ENCODE measurements at places on chromosomes 7 and 10.

DNA sequence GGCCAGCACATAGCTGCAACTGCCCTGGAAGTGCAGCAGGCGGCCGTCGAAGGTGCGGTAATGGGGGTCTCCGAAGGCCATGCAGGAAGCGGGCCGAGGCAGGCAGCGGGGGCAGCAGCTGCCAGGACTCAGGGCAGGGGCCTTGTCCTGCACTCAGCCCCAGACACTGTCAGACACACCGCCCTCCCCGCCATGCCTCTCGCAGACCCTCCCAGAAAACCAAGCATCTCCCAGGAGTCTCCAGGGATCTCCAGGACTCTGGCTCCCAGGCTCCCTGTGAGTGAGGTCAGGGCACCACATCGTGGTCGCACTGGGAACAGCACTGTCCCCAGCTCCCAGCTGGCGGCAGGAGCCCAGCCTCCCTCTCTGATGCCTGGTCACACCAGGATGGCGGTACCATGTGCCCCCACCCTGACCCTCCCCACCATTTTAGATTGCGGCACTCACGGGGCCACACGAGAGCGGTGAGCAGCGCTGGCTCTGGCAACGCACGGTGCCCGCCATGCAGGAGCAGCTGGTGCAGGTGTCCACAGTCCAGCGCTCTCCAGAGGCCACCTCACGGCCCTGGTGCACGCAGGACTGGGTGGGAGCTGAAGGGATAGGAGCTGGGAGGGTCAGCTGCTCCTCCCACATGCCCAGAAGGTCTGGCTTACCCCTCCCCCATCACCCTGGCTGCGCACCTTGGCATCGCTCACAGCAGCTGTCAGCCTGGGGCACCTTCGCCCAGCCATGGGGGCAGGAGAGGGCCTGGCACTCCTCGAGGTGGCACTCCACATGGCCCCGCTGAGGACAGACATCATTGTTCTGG lies 17.5 kb downstream of the ATP6V1F start:
- DNase-seq, result no peak

- DNase-seq, result no peak
Measured at GRCh38 chr7:17233603-17234002, 64.8 kb upstream of the AHR start.

GRCh38 chr7:154767142-154767541 lies 235.8 kb downstream of the PAXIP1 start:
- DNase-seq, result no peak

GRCh38 chr10:51960494-51960895 lies 261.1 kb upstream of the CSTF2T start:
- peak; percentile 40 for DNase-seq

DNA sequence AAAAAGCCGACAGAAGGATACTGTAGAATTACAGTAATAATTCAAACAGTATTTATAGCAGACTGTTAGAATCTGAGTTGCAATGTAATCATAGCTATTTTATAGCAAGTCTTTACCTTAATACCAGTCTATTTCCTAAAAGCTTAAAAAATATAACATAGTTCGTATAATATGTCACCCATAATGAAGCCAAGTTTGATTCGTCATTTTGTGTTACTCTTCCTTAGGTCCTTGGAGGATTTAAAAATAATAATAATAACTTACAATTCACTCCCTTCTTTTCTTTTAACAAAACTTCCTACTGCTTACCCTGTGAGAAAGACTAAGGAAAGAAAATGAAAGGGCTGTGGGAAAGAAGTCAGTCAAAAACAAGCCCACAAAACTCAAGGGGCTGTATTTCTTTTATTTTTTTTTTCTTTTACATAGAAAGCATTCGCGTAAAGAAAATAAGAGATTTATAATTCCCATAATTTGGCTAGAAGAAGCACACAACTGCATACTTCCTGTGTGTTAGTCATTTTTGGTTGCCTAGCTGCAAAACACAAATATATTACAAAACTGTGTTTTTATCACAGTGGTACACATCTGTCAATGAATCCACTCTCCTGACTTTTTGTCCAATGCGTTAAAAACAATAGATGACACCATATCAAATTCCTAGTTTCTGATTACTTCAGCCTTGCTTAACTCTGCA lies 187.2 kb upstream of the CELF2 start:
- no peak for DNase-seq

DNA sequence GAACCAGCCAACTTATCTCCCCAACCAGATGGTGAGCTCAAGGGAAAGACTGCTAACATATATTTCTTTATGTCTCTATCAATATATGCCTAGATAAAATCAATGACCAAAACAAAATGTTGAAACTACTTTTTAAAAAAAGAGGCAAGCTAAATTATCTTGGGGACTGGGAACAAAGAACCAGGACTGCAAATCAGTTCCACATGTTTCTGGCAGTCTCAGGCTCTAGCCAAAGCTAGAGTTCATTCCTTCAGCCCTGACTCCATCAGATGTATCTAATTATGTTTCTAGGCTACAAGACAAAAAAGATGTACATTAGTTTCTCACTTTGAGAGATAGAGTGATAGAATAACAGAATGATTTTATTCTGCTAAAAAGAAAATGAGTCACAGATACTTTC lies 1290.3 kb upstream of the SORCS1 start:
- DNase-seq, result no peak

- DNase-seq, result no peak
Measured at GRCh38 chr7:85224171-85224570, 37.3 kb upstream of the SEMA3D start.

GRCh38 chr7:23246555-23246954 lies at the start of gene GPNMB:
Gene GPNMB, plus strand, starts transcription at chr7:23246775. Its CDS starts 83 bp downstream, at chr7:23246858.
- no peak for DNase-seq

DNA sequence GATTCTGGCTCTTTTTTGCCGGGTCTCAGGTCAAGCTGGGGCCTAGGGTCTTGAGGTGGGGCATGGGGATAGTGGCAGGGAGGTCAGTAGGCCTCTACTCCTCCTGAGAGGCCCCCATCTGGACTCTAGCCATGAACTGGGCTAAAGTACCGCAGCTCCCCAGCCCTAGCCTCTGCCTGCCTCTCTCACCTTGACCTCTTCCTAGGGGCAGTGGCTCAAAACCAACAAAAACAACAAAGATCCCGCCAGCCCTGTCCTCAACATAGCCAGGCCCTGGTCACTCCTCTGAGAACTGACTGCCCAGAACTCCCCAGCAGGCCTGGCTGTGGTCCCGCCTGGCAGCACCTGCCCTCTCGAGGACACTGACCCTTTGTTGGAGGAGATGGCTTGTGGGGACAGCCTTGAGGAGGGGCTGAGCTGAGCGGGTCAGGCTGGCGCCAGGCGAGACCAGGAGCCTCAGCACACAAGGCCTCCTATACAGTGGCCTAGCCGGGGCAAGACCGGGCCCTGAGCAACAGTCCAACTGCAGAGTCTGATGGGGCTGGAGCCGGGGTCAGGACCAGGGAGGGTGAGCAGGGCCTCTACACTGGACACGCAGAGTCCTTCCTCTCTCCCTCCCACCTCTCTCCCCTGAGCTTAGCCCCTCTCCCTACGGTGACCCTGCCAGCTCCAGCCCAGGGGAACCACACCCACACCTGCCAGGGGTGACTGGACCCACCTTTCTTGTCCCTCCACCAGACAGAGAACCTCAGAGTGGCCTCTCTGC lies 11.6 kb upstream of the PPIF start:
- DNase-seq, result no peak

DNA sequence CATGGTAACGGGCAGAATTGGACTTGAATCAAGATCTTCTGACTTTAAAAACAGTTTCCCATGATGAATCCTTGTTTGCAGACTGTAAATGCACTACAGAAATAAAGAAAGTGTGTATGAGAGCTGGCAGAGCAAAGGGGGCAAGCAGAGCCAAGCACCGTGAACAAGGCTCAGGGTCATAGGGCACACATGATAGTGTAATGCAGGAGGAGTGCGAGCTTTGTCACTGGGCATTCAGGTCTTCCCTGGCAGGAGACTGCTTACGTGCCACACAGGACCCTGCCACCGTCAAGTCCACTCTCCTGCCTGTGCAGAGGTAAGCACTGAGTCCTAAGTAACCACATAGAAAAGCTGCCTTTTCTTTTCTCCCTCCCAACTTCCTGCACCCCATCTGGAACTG lies 93.1 kb upstream of the NPVF start:
- no peak for DNase-seq

DNA sequence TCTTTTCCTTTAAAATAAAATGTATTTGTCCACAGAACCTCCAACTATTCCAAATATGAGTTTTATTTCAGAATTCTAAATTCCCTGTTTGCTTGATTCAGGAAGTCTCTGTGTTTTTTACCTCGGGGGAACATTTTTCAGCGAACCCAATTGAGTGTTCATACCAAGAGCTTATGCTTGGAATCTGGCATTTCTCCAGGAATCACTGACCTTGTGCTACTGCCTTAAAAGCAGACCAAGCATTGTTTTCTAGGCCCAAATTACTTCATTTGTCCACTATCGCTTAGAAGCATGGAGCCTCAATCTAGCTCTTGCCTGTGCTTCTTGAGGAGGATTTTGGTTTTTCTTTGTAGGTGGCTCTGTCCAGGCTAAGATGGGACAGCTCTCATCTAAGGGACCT lies 59.4 kb downstream of the EBLN1 start:
- DNase-seq, result no peak

DNA sequence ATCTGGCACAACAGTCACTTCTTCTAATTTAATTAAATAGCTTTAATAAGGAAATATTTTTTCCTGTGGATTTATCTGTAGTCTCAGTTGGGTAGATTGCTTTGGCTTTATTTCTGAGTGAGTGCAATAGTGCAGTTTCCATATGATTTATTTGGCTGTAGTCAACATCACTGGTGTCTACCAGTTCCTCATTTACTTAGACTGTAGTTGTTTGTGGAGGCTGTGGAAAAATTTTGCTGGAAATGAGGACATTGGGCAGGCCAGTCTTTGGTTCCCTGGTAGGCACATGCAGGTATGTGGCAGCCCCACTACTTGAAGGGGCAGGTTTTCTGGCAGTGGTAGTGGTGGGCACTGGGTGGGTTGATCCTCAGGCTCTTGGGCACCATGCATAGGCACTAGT lies 15.5 kb downstream of the TAS2R40 start:
- DNase-seq, result no peak

DNA sequence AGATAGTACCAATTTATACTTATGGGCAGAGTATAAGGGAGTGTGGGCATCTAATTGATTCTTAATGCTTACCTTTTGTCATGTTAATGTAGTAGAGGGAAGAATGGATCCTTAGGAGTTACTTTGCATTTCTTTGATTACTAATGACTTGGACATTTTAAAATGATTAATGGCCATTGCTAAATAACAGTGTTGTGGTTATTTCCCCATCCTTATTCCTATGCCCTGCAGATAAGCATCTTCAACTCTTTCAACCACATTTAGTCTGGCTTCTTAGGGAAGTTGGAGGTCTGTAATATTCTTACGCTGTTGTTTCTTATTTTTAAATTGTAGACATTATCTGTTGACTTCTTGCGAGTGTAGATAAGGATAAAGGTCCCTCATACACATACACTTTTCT lies 37.2 kb downstream of the KAT6B start:
- DNase-seq, result no peak

- DNase-seq, result no peak
Measured at GRCh38 chr7:105024734-105025133, 10.7 kb downstream of the KMT2E start.

GRCh38 chr10:92822060-92822634 lies 26.2 kb upstream of the EXOC6 start:
- DNase-seq, result no peak

DNA sequence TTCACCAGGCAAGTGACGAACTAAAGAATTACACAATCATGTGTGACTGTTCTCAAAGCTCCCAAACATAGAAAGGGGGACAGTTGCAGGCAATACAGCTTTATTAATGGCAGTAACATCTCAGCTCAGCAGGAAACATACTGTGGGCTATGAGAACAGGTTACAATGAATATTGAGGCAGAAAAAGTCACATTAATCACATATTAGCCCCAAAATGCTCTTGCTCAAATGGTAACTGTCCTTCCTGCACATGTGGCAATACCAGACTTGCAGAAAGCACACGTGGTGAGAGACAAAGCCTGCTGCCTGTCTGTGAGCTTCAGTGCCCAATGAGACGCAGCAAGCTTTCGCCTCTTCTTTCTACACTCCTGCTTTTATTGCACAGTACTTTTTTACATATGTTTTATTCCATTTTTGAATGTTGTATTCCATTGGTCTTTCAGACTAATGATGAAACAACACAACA lies 104.9 kb upstream of the ACBD5 start:
- DNase-seq, result no peak

GRCh38 chr10:114603948-114604347 lies 54.1 kb downstream of the ABLIM1 start:
- no peak for DNase-seq

GRCh38 chr7:23490357-23491135 lies 20.3 kb upstream of the IGF2BP3 start:
- DNase-seq, result peak; percentile 62

- DNase-seq, result peak; percentile 98
Measured at GRCh38 chr10:72331575-72332422, 22.9 kb downstream of the DNAJB12 start.

DNA sequence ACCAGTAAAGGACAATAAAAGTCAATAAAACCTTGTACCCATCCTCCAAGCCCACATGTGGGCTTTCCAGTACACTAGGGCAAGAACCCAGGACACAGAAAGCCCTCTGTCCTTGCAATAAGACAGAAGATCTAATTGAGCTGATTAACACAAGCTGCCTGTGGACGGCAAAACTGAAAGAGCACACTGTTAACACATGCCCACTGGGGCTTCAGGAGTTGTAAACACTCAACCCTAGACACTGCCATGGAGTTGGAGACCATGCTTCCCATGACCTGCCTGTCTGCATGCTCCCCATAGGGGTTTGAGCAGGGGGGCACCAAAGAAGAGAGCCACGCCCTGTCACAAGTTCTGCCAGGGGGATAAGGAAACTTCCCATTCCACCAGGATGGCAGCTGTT lies 22.6 kb upstream of the WIPF3 start:
- DNase-seq, result no peak

GRCh38 chr10:106836933-106837663 lies 327.4 kb downstream of the SORCS1 start:
- DNase-seq, result no peak

DNA sequence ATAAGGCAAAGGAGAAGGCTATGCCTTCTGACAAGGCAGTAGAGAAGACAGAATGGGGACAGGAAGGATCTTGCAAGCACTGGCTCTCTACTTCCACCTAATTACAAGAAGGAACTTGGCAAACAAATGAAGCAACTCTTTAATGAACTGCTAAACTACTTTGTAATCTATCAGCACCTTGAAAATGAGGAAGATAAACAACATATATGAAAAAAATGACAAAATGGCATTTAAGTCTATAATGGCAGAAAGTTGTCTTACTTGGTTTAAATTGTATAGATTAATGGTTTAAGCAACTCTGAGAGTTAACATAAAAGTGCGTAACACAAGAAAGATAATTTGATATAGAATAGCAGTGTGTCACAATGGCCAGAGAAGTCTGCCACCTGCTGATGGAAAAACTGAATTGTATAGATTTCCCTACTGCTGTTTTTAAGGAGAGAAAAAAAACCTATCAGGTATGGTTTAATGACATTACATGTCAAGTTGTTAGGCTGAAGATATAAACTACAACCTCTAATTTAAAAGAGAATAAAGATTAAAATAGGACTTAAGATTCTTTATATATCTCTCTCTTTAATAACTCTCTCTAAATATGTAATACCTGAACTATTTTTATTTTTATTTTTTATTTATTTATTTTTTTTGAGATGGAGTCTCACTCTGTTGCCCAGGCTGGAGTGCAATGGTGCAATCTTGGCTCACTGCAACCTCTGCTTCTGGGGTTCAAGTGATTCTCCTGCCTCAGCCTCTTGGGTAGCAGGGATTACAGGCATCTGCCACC lies 11.8 kb downstream of the NT5C3A start:
- peak; percentile 23 for DNase-seq
